ENCODE measurements at places on chromosomes 6 and 20.

GRCh38 chr6:21883595-21884328, 290.2 kb downstream of the SOX4 start:
- DNase-seq = no peak

GRCh38 chr6:150878347-150879213, 13.1 kb downstream of the MTHFD1L start:
- DNase-seq = no peak

DNA sequence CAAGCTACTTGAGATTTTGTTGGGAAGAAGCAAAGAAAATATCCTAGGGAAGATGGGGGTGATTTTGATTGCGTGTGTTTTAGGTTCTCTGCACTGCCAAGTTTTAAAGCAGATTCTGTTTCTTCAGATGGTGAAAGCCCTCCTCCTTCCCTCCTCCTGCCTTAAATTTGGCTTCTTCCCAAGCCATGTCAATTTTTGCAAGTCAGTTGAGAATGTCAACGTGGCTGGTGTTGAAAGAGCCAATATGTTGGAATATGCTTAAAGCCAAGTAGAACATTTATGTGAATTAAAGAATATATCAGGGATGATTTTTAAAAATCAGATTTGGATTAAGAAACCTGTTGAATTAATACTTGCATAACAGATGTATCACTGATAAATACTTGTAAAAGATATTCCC, 270.8 kb downstream of the ARID1B start:
- no peak for DNase-seq

DNA sequence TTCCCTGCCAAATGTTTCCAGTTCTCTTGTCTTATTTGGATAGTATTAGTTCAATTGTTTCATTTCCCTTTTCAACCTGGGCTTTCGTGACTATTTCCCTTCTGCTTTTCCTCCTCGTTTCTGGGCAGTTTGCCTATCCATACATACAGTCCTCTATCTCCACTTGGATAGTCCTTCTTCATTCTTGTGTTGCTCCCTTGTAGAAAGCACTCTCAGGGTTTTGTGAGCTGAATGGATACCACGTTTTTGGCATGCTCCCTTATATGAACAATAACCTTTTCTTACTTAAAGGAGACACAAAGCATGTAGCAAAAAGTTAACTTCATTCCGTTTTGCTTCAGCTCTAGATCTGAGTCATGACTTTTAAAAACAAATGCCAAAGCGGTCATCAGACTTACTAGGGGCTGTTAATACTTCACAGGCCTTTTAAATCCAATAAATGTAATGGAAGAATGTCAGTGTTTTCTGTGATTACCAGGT, 16.6 kb downstream of the CRYBG1 start:
- DNase-seq = no peak

DNA sequence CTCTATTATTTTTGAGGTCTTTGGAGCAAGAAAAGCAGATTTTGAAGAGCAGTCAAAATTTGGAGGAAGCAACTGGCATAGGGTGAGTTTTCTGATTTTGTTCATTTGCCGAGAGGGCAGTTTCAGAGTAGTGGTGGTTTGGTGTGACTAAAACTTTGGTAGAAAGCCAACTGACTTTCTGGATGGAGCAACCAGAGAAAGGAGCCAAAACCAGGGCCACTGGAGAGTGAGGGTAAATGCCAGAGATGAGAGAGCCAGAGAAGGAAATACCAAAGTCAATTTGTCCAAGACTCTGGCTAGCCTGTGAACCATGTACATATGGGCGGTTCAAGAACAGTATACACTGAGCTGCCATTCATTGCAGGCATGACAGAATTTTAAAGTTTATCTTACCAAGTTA, 40.5 kb upstream of the ZBTB24 start:
- no peak for DNase-seq

- DNase-seq = peak; percentile 32
Observed at GRCh38 chr6:3732345-3733141, 19.0 kb downstream of the PXDC1 start.

- DNase-seq = no peak
Observed at GRCh38 chr6:130743175-130743574, 84.0 kb upstream of the SMLR1 start.

- no peak for DNase-seq
Observed at GRCh38 chr6:11160199-11160598, 48.7 kb upstream of the ERVFRD-1 start.

DNA sequence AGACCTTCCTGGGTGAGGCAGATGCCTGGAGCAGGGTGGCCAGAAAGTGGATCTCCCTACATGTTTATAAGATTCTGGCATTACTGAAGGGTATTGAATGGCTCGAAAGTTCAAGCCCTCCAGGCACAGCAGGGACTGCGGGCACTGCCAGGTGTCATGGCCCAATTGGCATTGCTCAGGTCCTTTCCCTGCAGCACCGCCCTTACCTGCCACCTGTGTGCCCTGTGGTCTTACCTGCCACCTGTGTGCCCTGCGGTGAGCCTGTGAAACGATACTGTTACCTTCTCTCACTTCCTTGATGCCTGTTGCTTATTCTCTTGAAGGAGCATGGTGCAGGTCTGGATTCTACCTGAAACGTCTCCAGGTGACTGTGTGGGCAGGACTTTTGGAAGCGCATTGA, 32.2 kb downstream of the SMOC2 start:
- DNase-seq = no peak

Data from stimulated activated CD8-positive, alpha-beta memory T cell treated with anti-CD3 and anti-CD28 coated beads, Interleukin-7, amount 100 ng/mL, for 4 hours (primary cell).